Astrocyte of the hippocampus (primary cell): ENCODE measurements at places on chromosomes 4 and X.

GRCh38 chr4:40473578-40474388 lies 138.7 kb downstream of the CHRNA9 start:
- DNase-seq = no peak

GRCh38 chr4:89140168-89140759 lies 28.9 kb downstream of the TIGD2 start:
- DNase-seq = no peak

- no peak for DNase-seq
These were observed 62.3 kb upstream of the SMARCA5 start for GRCh38 chr4:143451186-143451585.

- DNase-seq = peak; percentile 22
These were observed 198.6 kb downstream of the LRBA start for GRCh38 chr4:150816491-150816890.

- no peak for DNase-seq
These were observed 364.1 kb downstream of the MAGEB5 start for GRCh38 chrX:26580021-26580420.

DNA sequence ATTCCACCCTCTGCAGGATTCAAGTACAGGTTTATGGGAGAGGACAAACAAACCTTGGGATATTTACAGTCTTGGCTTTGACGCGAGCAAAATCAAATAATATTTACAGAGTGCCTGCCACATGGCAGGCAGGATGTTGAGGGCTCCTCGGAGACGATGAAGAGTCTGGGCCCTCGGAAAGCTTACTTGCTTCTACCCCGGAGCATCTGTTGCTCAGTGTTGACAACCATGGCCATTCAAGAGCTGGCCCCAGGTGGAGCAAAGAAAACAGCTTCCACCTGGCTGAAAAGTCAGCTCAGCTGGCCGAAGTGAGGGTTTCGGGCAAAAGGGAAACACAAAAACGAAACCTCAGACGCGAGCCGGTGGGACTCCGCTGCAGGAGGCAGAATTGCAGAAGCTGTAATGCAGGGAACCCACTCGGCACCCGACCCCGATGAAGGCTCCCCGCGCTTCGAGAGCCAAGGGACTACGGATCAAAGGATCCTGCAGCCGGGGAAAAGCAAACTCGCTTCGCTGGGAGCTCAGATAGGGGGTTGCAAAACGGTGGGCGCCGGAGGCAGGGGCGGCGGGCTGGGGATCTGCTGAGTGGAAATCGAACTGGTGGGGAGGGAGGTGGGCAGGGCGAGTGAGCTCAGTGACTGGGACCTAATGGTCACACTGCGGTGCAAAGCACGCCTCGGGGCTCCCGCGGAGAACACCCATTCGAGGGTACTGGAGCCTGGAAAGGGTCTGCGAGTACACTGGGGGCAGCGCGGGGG lies 805 bp downstream of the ATP8A1 start:
- peak; percentile 52 for DNase-seq

GRCh38 chr4:98662626-98663225 lies 4.3 kb upstream of the TSPAN5 start:
- peak; percentile 82 for DNase-seq

DNA sequence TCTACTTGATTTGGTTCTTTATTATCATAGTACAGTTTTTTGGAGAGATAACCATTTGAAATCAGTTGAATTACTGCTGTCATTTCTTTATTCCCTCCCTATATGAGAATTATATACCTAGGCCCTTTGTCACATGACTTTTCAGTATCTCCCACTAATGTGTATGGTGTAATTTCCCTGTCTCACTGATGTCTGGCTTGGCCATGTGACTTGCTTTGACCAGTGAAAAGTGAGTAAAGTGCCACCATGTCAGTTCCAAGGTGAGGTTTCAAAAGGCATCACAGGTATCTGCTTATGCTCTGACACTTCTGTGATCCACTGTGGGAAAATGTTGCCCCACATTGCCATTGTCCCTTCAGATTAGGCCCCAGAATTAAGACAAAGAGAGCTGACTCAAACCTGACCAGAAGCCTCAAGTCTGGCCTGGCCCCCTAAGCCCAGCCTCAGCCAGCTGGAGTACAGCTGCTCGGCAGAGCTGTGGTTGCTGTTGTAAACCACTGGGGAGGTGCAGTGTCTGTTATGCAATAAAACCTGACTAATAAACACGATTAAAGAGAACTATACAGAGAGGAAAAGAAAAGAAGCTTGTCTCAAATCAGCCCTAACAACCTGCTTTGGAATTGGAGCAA lies 27.5 kb downstream of the SETD7 start:
- DNase-seq = peak; percentile 72

DNA sequence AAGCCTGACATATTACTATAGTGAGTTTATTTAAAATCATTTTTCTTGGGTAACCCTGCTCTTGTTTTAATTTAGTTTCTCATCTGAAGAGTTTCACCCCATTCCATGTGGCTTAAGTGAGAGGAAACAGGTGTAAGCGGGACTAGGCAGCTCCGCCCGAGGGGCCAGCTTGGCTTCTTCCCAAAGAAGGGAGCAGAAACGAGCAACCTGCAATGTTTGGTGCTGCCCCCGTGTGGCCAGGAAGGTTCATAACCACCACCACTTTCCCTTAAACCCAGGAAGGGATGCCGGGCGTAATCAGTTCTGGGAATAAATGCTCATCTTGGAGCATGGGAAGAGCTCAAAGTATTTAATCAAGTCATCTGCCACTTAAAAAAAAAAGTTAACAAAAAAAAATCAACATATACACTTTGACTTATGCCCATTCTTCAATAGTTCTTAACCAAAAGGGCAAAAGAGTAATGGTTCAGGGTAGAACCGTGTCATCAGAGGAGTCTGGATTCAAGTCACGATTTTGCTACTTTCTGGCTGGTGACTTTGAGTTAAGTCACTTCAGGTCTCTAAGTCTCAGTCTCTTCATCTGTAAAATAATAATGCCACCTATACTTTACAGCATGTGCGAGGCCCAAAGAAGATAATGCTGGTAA lies 147.9 kb downstream of the NSUN7 start:
- peak; percentile 80 for DNase-seq

DNA sequence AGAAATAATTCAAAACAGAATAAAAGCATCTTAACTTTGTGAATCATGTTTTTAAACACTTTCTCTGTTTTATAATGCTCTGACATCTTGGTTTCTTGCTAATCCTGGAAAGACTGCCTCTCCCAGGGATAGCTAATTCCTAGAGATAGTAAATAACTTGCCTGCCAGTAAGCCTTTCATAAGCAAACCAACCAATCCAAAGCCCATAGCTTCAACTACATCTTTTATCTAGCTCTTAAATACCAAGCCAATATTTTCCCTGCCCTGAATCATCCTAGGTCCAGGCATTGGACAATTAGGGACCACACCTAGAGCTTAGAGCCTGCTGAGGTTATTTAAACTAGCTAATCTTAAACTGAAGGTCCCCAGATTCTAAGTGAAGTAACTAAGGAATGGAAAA lies 223.7 kb upstream of the DIPK2B start:
- DNase-seq = no peak

DNA sequence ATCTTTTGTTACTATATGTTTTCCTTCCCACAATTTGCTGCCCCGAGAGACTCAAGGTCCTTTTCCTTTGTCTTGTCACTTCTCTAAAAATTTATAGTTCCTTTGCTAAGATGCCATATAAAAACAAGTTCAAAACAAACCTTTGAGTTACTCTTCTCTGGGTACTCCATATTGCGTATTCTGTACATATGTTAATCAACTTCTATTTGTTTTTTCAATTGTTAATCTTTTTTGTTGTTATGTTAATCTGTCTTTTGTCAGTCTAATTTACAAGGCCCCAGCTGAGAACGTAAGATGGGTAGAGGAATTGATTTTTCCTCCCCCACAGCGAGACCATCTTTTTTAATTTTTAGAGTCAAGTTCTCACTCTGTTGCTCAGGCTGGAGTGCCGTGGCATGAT lies 7.2 kb upstream of the PPEF2 start:
- no peak for DNase-seq

DNA sequence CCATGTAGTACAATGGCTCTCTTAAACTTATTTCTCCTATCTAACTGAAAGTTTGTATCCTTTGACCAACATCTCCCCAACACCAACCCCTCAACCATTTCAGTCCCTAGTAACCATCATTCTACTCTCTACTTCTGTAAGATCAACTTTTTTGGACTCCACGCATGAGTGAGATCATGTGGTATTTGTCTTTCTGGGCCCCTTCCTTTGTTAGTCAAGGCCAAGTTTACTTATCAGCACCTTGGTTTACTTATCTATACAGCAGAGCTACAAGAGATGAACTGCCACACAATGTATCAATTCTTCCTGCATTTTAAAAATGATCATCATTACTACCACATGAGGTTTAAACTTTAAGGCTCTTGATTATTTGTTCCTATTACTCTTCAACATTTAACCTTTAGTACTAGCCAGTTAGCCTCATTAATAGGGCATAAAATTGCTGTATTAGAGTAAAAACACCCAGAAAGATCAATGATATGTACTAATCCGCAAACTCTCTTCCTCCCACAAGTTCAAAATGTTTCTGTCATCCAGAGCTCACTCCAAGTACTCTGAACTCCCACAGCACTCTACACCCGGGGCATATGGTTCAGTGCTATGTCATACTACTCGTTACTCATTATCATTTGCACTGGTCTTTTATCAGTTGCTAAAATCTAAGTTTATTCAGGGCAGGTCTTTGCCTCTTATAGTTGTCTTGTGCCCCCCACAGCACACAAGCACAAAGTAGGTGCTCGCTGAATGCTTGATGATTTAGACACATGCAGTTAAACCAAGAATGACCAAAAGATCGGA lies 145.7 kb upstream of the ADAMTS3 start:
- no peak for DNase-seq

GRCh38 chr4:7863911-7864681 lies 75.6 kb downstream of the AFAP1 start:
- peak; percentile 55 for DNase-seq

DNA sequence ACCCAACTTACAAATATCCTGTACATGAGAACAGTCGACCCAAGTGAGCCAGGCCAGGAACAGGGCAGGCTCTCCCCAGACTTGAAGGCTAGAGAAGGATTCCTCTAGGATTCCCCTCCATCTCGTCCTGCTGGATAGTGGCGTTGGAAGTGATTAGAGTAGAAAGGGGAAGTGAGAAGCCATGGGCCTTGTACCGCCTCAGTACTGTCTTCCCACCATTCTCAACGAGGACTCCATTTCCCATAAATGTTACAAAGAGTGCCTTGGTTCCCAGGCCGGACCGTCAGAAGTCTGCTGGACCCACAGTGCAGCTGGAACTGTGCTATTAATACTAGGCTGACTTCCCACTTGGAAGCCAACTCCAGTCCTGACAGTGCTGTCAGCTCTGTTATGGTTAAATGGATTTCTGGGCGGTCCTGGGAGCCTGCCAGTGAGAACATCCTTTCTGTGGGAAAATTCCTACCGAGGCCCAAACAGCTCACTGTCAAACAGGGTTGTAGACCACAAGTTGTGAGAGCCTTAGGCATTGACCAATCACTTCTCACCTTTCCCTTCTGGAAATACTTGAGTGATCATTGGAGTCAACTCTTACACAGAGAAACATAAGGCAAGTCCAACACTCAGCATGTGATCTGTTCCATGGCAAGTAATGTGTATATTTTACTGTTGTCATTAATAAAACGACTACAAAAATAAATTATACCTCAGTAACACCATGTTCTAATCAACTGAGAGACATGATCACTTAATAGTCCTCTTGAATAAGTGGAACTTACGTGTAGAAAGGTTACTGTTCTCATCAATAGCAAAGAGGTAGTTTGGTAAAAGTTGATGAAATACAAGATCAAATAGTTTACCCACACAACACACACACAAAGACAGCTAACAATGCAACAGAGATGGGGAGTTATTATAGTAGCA lies 58.4 kb downstream of the AMELX start:
- peak; percentile 16 for DNase-seq

GRCh38 chr4:79155336-79155735 lies 170.5 kb downstream of the NAA11 start:
- DNase-seq = no peak
